Substantia nigra (tissue), 51 donors: ENCODE measurements at places on chromosomes 16 and 17.
A peak's percentile ranks its signal among the peaks of the same experiment; 100 is the strongest.

- DNase-seq: peak; percentile 60
Observed at GRCh38 chr17:35119370-35120165, at the start of gene RAD51D. Gene RAD51D (minus strand): TSS chr17:35119860. CDS start chr17:35119613, 247 bp downstream.

GRCh38 chr17:44343510-44344209, 1.4 kb upstream of the GRN start:
- no peak for DNase-seq

DNA sequence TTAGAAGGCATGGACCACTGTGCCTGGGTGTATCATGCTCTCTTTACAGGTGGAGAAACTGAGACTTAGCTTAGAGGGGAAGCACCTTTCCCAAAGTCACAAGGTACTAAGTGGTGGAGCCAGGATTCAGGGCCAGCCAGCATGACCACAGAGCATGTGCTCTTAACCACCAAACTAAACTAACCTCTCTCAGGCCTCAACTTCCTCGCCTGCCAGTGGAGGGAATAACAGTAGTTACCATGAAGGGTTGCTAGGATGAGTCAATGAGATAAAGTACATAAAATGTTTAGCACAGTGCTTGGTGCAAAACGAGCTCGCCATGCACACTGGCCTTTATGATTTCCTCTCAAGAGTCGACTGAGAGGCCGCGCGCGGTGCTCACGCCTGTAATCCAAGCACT, 6.4 kb upstream of the MYO1C start:
- no peak for DNase-seq

GRCh38 chr17:77770331-77771105, 188.0 kb upstream of the TNRC6C start:
- no peak for DNase-seq

DNA sequence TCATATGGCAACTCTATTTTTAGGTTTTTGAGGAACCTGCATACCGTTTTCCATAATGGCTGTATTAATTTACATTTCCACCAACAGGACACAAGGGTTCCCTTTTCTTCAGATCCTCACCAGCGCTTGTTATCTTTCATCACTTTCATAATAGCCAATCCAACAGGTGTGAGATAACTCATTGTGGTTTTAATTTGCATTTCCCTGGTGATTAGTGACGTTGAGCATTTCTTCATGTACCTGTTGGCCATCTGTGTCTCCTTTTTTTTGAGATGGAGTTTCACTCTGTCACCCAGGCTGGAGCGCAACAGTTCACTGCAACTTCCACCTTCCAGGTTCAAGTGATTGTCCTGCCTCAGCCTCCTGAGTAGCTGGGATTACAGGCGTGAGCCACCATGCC, 36.2 kb upstream of the ABCC3 start:
- no peak for DNase-seq
